Activated CD4-positive, alpha-beta T cell treated with anti-CD3 and anti-CD28 coated beads, Interleukin-2, amount 10 ng/mL, durations not matched to agents 24 days and 14 days (primary cell): ENCODE measurements at places on chromosomes 12 and 14.

- DNase-seq = no peak
Measured at GRCh38 chr14:51058382-51058781, 36.5 kb downstream of the TRIM9 start.

DNA sequence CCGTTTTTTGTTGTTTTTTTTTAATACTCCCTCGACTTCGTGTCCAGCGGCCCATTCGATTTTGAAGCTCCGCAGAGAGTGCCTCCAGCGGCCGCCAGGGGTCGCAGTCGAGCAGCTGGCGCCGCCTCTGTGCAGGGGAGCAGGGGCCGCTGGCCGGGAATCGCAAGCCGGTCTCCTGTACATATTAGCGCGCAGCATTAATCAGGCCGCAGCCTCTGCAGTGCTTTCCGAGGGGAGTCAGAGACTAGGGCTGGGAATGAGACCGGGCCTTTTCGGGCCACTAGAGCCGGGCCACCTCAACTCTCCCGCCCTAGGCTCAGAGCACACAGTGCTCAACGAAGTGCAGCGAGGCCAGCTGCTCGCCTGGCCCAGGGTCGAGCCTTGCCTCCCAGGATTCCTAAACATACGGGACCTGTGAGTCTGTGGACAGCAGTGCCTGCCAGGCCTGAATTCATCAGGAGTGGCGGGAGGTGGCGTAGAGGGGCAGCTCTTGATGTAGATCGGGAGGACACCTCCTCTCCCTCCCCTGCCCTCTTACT, 81.8 kb downstream of the EMP1 start:
- peak; percentile 87 for DNase-seq

GRCh38 chr14:85387181-85387580, 142.8 kb upstream of the FLRT2 start:
- no peak for DNase-seq

DNA sequence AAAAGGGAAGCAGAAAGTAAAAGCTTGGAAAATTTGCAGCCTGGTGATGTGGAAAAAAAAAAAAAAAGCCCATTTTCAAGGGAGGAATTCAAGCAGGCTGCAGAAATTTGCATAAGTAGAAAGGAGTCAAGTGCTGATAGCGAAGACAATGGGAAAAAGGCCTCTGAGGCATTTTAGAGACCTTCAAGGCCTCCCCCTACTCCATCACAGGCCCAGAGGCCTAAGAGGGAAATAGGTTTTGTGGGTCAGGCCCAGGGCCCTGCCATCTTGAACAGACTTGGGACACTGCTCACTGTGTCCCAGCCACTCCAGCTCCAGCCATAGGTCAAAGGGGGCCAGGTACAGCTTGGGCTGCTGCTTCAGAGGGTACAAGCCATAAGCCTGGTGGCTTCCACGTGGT, 13.8 kb upstream of the PRKD1 start:
- DNase-seq = no peak

GRCh38 chr12:102110782-102111181, 9.1 kb downstream of the NUP37 start:
- no peak for DNase-seq

- DNase-seq = no peak
Measured at GRCh38 chr14:100256339-100256895, 17.5 kb downstream of the YY1 start.

GRCh38 chr12:129662234-129662633, 241.6 kb downstream of the TMEM132D start:
- DNase-seq = no peak

DNA sequence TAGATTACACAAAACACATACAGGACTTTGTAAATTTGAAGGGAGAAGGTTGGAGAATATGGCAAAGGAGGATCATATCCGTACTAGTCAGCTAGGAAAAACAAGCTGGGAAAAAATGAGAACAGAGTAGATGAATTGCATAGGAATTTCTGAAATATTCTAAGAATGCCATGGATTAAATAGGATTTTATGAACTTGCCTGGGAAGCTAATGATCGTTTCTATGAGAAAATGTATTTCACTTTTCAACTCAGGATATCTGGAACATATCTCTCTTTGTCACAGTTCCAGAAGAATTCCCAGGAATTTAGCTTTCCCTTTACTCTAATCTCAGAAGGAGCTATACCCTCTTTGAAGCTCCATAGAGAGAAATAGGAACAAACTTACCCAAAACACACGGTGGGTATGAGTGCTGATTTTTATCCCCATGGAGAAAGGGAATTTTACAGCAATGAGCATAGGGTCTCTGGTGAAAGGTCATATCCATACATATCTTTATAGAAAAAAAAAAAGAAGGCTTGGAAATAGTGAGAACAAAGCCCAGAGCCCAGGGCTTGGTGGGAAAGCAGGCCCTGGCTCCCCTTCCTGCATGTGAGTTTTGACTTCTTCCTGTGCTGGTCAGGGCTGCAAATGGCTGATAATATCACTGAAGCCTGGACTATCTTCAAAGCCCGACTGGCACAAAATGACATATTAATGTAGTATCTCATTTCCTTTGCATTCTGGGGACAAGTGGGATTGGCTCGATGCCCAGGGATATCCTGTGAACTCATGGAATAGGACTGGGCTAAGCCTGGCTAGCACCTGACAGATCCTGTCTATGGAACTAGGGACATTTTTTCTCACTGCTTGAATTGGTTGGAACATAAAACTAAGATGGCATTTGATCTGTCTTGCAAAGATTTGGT, 136.3 kb downstream of the AEBP2 start:
- DNase-seq = no peak

- DNase-seq = peak; percentile 94
Measured at GRCh38 chr14:54902143-54902520, 494 bp downstream of the GCH1 start.
